ENCODE measurements at places on chromosomes 1 and 21. TPM values are rescaled to one million over a fixed set of nuclear protein-coding genes. Genes with fewer than 3 reads are reported as not detected.

Gene LCE1F
- not detected for polyA plus RNA-seq

Gene OPRD1
- polyA plus RNA-seq, result not detected

Gene VPS72
- 70.9 TPM for polyA plus RNA-seq

Gene SELENON
- polyA plus RNA-seq, result 7.0 TPM

Gene CHML
- 6.5 TPM for polyA plus RNA-seq

Gene PTPRU
- polyA plus RNA-seq, result 0.54 TPM

Gene OR2L13
- polyA plus RNA-seq, result 0.32 TPM

Gene DNAI4
- polyA plus RNA-seq, result 0.86 TPM

Gene CCDC30
- 0.84 TPM for polyA plus RNA-seq

Gene MOV10
- 24.7 TPM for polyA plus RNA-seq

Gene LIX1L
- 31.7 TPM for polyA plus RNA-seq

Gene TMEM35B
- 146 TPM for polyA plus RNA-seq

Gene AUNIP
- polyA plus RNA-seq, result not detected

Gene NKAIN1
- polyA plus RNA-seq, result not detected

Gene SMIM1
- polyA plus RNA-seq, result 1.3 TPM

Gene TARDBP
- polyA plus RNA-seq, result 46.6 TPM

Gene CD48
- 213 TPM for polyA plus RNA-seq

Gene RNU1-4
- not detected for polyA plus RNA-seq

Gene FRRS1
- polyA plus RNA-seq, result not detected

Gene SHE
- polyA plus RNA-seq, result not detected

Gene GCLM
- polyA plus RNA-seq, result 11.3 TPM

Gene LENEP
- not detected for polyA plus RNA-seq

Gene S1PR1
- 174 TPM for polyA plus RNA-seq

Gene FCGR1A
- not detected for polyA plus RNA-seq

Gene CELA3A
- not detected for polyA plus RNA-seq

Gene MAP10
- 1.9 TPM for polyA plus RNA-seq

Gene KCNK1
- not detected for polyA plus RNA-seq

Gene FCRL2
- polyA plus RNA-seq, result not detected

Gene TMEM51
- polyA plus RNA-seq, result not detected

Gene WDR64
- polyA plus RNA-seq, result 0.28 TPM

Gene UBE2U
- not detected for polyA plus RNA-seq

Gene SPATA21
- polyA plus RNA-seq, result not detected

Gene SPATA17
- polyA plus RNA-seq, result not detected

Gene ANGPTL7
- polyA plus RNA-seq, result not detected

Gene CATSPERE
- 0.22 TPM for polyA plus RNA-seq

Gene GBP3
- 10.4 TPM for polyA plus RNA-seq
